ENCODE measurements at places on chromosomes 6 and 20.
A peak's percentile ranks its signal among the peaks of the same experiment; 100 is the strongest.

DNA sequence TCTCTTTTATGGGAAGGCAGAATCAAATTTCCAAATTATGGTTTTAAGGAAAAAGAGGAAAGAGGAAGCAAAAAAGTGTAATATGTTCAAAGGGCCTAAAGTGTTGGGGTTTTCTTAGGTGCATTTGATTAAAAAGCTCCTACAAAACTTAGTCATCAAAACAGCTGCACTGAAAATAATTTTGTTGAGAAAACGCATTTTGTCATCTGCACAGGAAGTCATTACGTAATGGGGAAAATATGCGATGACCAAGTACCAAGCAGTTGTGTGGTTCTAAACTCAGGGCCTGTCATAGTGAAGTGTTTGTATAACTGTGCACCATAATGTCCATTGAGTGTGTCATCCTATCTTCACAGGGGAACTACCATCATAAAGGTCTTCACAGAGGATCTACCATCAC lies 15.6 kb downstream of the HAO1 start:
- DNase-seq = no peak

- DNase-seq = no peak
Observed at GRCh38 chr6:166908811-166909210, 47.5 kb downstream of the RNASET2 start.

DNA sequence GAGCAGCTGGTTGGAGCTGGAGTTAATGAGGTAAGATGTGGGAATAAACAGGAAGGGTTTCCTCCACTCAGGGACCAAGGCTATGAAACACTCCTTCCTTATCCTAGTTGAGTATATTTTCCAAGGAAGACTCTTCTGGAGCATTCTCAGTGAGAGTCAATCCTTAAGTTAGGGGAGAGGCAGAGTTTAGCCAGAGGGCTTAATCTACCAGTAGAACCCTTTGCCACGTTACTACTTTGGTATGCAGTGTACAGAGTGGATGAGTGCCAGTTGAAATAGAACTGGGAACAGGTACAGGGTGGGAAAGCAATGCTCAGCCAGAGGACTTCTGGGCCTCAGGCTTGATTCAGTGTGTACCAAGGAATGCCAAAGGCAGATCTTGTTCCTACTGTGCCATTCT lies 114.3 kb downstream of the UBE3D start:
- DNase-seq = no peak

DNA sequence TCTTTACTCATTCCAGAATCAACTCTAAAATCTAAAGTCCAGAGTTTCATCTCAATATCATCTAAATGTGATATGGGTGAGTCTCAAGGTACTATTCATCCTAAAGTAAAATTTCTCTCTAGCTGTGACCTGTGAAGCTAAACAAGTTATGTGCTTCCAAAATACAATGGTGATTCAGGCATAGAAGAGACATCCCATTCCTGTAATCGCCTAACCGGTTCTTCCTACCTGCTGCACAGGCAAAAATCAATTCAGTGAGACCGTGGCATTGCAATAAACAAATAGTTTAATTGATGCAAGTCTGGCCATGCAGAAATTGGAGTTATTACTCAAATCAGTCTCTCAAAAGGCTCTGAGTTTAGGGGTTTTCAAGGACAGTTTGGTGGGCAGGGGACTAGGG lies 232.8 kb downstream of the UBE3D start:
- no peak for DNase-seq

DNA sequence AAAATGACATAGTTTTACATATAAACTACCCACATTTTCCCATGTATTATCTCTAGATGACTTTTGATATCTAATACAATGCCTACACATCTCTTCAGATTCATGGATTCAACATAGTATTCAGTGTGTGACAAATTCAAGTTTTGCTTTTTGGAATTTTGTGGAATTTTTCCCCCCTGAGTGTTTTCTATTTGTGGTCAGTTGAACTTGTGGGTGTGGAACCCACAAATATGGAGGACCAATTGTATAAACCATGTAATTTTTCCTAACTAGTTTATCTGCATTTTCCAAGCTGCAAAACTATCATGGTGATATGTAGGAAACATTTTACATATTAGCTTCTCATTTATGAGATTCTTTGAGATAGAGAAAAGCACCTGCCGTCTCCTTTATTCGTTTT lies 374.3 kb upstream of the SOX4 start:
- no peak for DNase-seq

DNA sequence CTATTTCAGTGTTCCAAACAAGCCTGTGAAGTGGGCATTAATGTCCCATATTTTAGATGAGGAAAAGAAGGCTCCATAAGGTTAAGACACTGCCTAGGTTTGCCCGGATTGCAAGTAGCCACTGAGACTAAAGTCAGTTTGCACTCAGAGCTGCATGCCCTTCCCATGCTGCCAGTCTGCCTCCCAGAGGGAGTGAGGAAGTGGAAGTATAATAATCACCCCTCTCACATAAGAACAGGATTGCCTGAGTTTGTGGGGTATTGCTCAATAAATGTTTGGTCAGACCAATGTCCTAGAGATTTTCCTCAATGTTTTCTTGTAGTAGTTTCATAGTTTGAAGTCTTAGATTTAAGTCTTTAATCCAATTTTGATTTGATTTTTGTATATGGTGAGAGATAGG lies 43.9 kb upstream of the CLIC5 start:
- no peak for DNase-seq

DNA sequence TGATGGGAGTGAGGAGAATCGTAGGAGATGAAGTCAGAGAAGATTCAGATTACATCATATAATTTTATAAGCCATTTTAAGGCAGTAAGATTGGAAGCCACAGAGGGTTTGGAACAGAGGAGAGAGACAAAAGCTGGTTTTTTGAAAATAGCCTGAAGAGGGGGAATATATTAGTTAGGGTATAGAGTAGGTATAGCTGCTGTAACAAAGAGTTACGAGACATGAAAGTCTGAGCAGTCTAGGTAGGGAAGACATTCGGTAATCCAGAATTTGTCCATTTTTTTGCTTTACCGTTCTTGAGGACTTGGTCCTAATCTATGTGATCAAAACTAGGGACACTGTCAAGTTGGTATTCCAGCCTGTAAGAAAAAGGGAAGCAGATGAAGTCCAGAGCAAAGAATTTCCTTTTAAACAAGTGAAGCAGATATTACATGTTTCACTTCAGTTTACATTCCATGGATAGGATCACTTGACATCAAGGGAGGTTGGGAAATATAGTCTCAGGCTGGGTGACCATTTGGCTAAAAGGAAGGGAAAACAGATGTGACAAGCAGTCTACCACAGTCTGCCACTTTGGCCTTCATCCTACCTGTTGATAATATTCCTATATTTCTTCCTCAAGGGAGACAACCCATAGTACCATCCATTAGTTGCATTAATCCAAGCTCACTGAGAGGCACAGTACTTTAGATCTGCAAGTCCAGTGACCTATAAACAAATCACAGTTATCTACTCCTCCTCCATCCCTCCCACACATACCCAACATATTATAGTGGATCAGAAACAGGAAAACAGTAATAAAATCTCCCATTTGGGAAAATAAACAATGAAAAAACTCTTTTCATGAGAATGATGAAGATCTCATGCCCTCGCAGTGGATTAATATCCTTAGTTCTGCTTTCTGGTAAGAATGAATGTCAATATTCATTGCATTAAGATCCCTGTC lies 10.2 kb downstream of the FAM135A start:
- no peak for DNase-seq

DNA sequence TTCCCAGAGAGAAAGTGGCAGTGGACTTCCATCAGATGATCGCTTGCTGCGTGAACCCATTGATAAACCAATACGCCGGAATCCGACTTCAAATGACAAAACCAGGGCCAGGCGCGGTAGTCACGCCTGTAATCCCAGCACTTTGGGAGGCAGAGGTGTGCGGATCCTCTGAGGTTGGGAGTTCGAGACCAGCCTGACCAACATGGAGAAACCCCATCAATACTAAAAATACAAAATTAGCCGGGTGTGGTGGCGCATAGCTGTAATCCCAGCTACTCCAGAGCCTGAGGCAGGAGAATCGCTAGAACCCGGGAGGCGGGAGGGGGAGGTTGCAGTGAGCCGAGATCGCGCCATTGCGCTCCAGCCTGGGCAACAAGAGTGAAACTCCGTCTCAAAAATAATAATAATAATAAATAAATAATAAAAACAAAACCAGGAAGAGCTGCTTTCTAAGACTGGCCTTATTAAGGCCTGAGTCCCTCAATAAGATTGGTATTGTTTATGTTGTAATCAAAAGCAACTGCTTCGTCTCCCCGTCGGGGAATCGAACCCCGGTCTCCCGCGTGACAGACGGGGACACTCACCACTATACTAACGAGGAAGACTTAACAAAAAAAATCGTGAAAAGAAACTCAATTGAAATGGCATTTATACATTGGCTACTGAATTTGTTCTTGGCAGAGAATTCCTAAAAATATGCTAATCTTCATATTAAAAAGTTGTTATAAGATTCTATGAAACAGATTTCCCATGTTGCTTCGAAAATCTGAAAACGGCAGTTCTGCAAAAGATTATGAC lies 110.2 kb upstream of the ZNF184 start:
- DNase-seq = no peak

GRCh38 chr6:73514746-73515110 lies 6.1 kb downstream of the EEF1A1 start:
- DNase-seq = no peak

GRCh38 chr6:125773387-125774341 lies 17.1 kb upstream of the NCOA7 start:
- no peak for DNase-seq

DNA sequence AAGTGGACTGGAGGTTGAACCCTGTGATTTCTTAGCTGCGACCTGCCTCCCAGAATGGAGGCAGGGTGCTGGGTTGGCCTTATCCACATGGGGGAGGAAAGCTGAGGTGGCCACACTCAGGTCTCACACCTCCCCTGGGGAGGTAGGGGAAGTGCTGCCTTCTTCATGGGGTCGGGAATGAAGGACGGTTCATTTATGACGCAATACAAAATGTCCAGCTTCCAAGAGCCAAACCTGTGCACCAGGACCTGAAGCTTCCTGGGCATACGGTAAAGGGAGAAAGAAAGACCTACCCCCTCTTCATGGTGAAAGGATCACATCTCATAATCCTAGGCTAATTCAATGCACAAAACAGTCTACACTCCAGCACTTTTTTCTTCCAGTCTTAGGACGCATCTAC lies 150.6 kb upstream of the CDYL start:
- DNase-seq = no peak

GRCh38 chr20:39326050-39326449 lies 363.9 kb downstream of the DHX35 start:
- DNase-seq = no peak

DNA sequence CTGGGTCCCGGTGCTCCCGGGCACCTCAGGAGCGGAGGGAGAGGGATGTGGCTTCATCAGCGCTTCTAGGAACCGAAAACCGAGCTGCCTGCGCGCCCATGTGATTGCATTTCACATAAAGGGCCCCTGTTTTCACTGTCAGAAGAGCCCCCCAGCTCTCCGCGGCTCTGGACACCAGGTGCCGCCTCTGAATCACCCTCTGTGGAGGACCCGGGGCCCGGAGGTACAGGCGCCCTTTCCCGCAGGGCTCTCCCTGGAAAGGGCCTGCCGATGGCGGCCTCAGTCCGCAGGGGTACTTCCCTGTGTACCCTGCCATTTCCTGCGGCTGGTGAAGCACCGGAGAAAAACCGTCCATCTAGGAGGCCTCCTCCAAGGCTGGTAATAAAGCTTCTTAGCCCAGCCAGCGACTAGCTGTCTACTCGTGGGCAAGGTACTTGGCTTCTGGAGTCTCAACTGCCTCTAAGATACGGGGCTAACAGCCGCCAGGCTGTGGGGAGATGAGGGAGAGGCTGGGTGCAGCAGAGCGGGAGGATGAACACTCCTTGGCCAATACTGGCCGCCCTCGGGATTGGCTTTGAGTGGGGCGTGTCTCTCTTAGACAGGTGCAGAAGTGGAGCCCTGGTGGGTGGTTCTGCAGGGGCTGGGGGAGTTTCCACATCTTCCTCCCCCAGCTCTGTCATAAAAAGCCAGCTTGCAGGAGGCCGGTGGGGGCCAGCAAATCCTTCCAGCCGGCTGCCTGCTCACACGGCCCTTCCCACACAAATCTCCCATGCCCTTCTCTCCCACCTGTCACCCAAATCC lies 1.6 kb downstream of the PPP1R16B start:
- peak; percentile 41 for DNase-seq

- DNase-seq = no peak
Observed at GRCh38 chr6:170308761-170309160, 2.2 kb downstream of the FAM120B start.

GRCh38 chr6:29746846-29747687 lies 23.8 kb downstream of the HLA-F start:
- DNase-seq = no peak

DNA sequence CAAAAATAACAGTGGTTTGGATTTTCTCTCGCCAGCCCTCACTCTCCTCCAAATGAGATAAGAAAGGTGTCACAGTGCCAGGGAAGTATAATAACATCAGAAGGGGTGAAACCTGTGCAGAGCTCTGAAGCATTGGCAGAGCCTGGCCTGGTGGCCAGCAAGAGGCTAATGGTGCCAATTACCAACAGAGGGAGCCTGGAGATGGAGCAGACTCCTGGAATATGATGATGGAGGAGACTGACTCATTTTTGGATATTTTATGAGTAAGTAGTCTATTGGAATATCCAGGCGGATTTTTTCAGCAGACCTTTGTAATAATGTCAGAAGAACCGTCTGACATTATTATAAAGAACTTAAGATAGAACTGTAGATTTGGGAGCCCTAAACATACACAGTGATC lies 442.6 kb upstream of the MARCKS start:
- DNase-seq = no peak

DNA sequence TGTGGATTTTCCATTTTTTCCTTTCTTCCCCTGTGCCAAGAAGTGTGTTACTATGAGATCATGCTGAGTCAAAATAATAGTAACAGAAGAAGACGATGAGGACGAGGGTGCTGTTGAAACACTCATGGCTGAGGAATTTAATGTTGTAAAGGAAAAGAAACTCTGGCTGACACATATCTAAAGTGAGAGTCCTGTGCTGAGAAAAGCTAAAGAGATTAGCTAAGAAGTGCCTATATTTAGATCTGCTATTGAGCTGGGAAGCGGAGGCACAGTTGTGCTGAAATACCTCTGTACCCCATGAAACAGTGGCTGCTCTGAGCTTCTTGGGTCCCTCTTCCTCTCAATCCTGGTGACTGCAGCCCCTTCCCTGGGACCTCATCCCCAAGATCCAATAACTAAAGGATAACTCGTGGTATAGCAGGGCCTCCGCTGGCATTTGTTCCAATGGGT lies 1.1 kb upstream of the SYTL3 start:
- DNase-seq = no peak

- DNase-seq = no peak
Observed at GRCh38 chr6:97305414-97306066, 22.5 kb upstream of the MMS22L start.

DNA sequence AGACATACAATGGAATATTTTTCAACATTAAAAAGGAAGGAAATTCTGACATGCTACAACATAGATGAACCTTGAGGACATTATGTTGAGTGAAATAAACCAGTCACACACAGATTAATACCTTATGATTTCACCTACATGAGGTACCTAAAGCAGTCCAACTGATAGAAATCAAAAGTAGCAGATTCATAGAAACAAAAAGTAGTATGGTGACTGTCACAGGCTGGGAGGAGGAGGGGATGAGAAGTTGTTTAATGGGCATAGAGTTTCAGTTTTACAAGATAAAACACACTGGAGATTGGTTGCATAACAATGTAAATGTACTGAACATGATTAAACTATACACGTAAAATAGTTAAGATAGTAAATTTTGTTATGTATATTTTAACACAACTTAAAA lies 48.5 kb upstream of the OLIG3 start:
- no peak for DNase-seq
